Caudate nucleus (tissue), 63 donors: ENCODE measurements at places on chromosomes 12 and 14.

- DNase-seq: peak; percentile 93
Measured at GRCh38 chr14:56884617-56885016, 74.3 kb upstream of the OTX2 start.

- no peak for DNase-seq
Measured at GRCh38 chr14:36113341-36113740, 63.2 kb downstream of the PTCSC3 start.

DNA sequence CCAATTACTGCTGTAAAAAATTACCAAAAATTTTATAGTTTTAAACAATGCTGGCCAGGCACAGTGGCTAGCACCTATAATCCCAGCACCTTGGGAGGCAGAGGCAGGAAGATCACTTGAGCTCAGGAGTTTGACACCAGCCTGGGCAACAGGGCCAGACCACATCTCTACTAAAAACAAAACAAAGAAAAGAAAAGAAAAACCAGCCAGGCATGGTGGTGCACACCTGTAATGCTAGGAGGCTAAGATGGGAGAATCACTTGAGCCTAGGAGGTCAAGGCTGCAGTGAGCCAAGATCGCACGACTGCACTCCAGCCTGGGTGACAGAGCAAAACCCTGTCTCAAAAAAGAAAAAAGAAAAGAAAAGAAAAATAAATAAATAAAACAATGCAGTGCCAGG, 54.0 kb upstream of the ARID2 start:
- no peak for DNase-seq

- no peak for DNase-seq
Measured at GRCh38 chr12:100234166-100234565, 32.7 kb downstream of the DEPDC4 start.

DNA sequence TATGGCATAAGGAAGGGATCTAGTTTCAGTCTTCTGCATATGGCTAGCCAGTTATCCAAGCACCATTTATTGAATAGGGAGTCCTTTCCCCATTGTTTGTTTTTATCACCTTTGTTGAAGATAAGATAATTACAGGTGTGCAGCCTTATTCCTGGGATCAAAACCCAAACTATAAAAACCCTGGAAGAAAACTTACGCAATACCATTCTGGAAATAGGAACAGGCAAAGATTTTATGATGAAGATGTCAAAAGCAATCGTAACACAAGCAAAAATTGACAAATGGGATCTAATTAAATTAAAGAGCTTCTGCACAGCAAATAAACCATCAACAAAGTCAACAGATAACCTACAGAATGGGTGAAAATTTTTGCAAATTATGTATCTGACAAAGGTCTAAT, 128.5 kb upstream of the DCN start:
- no peak for DNase-seq

GRCh38 chr12:113439301-113439597, 17.1 kb downstream of the SDSL start:
- DNase-seq: no peak

GRCh38 chr12:130401703-130402102, 64.0 kb downstream of the PIWIL1 start:
- no peak for DNase-seq

DNA sequence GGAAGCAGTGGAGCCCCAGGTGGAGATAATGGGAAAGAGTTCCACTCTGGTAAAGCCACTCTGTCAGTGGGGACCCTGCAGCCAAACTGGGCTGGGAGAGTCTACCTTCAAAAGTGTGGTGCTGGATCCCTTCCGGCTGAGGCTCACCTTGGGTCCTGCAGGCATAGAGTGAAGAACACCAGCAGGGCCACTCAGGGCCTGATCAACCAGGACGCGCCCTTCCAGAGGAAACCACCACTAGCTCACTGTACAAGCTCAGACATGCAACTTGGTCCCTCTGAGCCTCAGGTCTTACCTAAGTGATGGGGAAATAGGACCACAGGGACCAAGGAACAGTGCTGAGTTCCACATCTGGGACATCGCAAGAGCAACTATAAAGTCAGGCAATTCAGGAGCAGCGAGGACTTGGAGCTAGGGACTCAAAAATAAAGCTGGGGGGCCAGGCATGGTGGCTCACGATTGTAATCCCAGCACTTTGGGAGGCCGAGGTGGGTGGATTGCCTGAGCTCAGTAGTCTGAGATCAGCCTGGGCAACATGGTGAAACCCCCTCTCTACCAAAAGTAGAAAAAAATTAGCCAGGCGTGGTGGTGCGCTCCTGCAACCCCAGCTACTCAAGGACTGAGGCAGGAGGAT, 5.9 kb upstream of the PRPH start:
- no peak for DNase-seq

DNA sequence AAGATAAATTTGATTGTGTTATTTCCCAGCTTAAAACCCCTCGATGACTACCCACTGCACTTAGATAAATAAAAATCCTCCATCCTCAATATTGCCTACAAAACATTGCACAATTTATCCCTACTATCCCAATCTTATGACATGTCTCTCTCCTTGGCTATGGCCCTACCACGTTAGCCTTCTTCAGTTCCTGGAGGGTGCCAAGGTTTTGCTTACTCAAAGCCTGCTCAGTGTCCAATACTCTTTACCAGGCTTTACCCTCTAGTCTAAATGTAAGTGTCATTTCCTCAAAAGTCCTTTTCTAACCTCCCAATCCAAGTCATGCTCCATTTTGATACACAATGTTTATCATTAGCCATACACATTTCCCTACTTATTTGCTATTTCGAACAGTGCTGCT, 35.0 kb upstream of the PPM1A start:
- DNase-seq: no peak

- DNase-seq: no peak
Measured at GRCh38 chr14:85579942-85580341, 50.0 kb downstream of the FLRT2 start.

GRCh38 chr14:102580550-102581110, 11.8 kb upstream of the RCOR1 start:
- DNase-seq: no peak

GRCh38 chr12:100789146-100789545, 5.4 kb upstream of the ANO4 start:
- DNase-seq: no peak
